ENCODE measurements at places on chromosomes 16 and 17.

DNA sequence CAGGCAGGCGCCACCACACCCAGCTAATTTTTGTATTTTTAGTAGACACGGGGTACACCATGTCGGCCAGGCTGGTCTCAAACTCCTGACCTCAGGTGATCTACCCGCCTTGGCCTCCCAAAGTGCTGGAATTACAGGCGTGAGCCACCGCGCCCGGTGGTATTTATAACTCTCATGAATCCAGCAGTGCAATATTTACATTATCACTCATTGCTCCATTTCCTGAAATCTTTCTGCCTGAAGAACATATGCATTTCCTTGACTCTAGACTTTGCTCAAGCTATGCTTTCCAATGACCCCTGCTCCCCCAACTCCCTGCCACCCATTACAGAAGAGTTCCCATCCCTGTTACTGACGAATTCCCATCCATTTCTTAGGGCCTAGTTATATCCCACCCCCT lies 19.7 kb upstream of the NDUFAB1 start:
- DNase-seq = no peak

GRCh38 chr17:35732806-35733136 lies 1.3 kb downstream of the RASL10B start:
- DNase-seq = no peak

DNA sequence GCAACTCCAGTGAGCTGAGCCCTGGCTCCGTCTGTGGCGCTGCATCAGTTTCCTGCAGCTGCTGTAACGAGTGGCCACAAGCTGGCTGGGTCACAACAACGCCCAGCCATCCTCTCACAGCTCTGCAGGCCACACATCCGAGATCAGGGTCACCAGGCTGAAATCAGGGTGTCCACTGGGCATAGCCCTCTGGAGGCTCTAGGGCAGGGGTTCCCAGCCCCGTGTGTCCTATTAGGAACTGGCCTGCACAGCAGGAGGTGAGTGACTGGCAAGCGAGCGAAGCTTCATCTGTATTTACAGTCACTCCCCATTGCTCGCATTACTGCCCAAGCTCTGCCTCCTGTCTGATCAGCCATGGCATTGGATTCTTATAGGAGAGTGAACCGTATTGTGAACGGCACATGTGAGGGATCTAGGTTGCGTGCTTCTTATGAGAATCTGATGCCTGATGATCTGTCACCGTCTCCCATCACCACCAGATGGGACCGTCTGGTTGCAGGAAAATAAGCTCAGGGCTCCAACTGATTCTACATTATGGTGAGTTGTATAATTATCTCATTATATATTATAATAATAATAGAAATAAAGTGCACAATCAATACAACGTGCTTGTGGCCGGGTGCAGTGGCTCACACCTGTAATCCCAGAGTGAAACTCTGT lies 176.5 kb downstream of the SEC14L1 start:
- no peak for DNase-seq

- DNase-seq = no peak
These were observed 1.9 kb upstream of the NAT9 start for GRCh38 chr17:74777901-74778515.

DNA sequence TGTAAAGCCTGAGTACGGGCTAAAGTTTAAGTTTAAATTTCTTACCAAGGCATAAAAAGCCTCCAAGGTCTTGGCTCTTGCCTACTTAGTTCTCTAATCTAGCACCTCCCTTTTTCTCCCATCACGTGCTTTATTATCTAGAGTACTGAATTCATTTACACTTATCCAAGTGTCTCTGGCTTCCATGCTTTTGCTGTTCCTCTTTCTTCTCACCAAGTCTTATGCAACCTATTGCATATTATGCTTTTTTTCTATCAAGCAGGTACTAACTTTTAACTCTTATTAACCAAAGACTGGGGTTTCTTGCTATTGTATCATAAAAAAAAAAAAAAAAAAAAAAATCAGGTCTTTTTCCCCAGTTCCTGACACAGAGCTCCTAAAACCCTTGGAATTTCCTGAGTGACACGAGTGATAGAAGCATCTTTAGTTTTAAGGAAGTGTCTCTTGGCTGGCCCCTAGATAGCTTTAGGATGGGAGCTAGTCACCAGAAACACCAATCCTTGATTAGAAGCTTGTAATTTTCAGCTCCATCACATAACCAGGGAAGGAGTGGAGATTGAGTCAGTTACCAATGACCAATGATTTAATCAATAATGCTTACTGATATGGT lies 44.9 kb downstream of the SSH2 start:
- DNase-seq = no peak

- DNase-seq = no peak
These were observed 32.1 kb downstream of the WSB1 start for GRCh38 chr17:27326051-27326450.

DNA sequence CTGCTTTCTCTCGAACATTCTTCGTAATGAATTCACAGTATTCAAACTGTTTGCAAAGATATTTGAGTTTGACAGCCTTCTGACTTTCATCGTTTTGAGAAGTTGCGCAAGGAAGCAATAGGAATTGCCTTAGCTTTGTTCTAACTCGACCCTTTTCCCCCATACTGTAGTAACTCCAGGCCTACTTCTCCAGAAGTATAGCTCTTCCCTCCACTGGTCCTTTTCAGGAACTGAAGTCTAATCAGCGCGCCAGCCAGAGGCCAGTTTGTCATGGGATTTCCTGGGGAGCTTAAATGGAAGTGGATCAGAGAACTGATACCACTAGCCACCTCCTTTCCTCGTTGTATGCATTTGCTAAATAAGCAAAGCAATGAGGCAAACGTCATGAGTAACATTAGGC lies 27.9 kb downstream of the CDR2 start:
- no peak for DNase-seq

DNA sequence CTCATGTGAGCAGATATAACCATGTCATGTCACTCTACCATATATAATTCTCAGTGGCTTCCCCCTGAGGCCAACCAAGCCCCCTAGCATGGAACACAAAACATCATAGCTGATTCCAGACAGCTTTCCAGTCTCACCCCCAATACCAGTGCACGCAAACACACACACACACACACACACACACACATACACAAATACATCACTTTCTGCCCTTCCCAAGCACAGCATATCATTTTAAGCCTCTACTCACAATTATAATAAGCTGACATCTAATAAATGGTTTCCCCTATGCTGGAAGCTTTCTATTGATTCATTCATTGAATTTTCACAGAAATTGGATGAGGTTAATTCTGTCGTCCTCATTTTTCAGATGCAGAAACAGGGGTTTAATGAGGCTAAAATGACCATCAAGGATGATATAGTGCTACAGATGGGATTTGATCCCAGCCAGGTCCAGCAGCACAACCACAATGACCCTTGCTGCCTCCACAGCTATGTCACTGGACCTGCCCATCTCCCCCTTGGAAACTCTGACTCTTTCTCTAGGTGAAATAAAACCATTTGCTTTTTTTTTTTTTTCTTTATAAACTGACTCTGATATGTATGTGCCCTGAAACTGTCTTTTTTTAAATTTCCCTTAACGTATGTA lies 131.1 kb downstream of the TMEM114 start:
- no peak for DNase-seq

DNA sequence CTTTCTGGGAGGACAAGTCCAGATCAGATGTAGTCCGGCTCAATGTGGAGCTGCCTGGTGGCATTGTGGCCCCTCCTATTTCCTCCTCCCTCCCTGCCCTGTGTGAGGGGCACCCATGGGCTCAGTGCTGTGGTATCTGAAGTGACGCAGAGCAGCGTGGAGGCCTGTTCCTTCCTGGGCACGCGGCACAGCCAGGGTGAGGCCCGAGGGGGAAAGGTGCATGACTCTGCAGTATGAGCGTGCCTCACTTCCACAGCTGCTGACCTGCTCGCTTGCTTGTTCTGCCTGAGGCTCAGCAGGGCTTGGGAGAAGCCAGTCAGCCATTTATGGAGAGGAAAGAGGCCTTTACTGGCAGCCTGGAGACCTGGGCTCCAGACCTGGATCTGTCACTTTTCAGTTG lies 11.7 kb downstream of the TMEM238L start:
- no peak for DNase-seq

DNA sequence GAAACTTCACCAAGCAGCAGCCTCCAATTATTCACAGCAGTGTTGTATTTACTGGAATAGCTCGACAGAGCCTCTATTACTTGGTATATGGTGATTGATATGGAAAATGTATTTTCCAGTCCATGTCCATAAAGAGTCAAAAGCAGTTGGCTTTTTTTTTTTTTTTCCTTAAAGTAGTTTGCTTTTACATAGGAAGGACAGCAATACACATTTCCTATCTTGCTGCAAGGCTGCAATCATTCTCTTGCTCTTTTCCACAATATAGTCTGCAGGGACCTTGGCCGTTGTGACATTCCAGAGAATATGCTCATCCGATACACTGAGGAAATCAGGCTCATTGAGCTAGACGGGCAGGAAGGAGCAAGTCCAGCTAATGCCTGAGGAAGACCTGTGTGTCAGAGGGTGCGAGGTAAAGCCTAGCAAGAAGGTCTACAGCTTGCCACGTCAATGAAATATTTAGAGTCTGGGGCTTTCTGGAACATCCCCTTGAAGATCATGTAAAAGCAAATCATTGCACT lies 131.1 kb downstream of the ENGASE start:
- no peak for DNase-seq

DNA sequence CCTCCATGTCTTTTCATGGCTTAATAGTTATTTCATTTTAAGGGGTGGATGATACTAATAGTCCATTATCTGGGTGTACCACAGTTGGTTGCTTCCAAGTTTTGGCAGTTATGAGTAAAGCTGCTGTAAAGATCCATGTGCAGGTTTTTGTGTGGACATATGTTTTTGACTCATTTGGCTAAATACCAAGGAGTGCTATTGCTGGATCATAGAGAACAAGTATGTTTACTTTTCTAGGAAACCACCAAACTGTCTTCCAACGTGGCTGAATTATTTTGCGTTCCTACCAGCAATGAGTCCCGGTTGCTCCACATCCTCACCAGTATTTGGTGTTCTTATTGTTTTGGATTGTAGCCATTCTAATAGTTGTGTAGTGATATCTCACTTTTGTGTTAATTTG lies 181.9 kb downstream of the SPECC1 start:
- DNase-seq = no peak

DNA sequence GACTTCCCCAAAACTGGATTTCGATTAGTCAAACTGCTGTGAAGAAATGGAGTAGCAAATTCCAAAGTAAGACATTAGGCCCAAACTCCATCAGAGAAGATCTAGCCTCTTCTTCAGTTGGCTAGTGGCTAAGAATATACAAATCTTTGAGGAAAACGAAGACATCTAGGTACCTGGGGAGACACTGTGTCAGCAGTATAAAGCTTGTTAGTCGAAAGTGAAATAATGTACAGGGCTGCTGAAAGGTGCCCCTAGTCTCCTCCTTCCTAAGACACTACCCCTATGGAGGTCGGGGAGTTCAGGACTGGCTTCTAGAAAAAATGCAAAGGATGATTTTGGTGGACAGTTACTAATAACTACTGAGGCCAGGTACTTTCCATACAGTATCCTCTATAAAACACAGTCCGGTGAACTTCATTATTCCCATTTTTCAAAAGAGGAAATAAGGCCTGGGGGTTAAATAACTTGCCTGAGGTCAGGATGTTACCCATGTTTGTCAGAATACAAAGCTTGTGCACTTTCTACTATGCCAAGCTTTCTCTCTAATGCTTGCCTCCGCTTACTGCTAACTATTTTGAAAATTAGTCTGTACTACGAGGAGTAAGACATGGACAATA lies 15.0 kb downstream of the DNAJC7 start:
- DNase-seq = no peak

DNA sequence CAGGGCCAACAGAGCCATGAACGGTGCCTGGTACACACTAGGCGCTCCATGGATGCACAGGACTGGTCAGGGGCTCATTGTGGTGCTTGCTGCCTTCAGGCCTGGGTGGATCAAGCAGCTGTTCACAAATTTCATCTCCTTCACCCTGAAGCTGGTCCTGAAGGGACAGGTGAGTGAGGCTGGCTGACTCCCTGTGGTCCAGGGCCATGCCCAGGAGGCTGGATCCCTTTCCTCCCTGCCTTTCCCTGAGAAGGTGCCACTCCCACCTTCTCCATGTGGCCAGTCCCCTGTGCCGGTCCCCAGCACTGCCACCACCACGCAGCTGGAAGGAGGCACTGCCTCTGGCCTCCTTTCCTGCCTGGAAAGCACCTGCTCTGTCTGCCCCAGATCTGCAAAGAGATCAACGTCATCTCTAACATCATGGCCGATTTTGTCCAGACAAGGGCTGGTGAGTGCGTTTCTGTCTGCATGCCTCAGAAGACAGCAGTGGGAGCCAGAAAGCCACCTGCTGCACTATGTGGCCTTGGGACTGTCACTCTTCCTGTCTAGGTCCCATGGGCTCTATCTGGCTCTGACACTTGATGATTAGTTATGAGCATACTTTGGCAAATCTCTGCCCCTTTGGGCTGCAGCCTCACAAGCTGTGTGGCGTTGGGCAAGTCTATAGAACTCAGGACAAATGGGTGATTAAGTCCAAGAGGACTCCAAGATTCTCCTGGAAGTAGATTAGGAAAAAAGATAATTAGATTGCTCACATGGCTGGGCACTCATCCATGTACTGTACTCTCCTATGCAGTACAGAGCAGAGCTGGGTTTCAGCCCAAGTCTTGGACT lies 9.4 kb downstream of the CETP start:
- DNase-seq = peak; percentile 37

DNA sequence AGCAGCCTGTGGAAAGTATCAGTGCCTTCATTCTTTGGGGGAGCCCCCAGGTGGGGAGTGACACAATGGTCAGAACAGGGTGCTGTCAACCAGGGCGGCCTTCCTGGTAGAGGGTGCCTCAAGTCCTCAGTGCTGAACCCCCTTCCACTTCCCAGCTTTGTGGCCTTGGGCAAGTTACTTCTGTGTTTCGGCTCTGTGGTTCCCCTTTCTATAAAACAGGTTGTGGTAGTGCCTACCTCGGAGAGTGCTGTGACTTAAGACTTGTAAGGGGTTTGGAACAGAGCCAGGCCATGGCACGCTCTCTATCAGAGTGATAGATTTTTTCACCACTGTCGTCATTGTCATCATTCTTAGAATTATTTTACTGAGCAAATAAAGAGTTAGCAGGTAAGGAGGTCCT lies 141.1 kb downstream of the CCDC182 start:
- no peak for DNase-seq

- DNase-seq = no peak
These were observed 664.4 kb upstream of the CDH8 start for GRCh38 chr16:62700426-62701294.

GRCh38 chr17:66805567-66805966 lies 29.4 kb upstream of the CACNG5 start:
- DNase-seq = no peak

DNA sequence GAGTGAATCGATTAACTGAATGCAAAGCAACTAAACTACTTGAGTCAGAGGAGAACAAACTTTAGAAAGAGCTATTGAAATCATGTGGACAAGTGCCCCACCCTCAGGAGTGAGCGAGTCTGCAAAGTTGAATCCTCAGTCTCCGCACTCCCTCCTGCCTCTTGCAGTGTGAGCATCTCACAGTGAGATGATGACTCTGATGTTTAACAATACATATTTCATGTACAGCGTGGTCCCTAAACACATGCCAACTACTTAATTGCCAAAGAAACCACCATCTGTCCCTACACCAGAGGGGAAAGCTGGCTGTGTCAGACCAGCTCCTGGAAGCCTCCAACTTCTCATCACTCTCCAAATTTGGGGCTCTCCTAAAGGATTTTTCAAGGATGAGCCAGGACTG lies 31.2 kb downstream of the PIMREG start:
- DNase-seq = no peak

All from GM18507 (cell line).